ENCODE measurements at places on chromosomes 3 and 15.

- no peak for DNase-seq
Observed at GRCh38 chr3:172155897-172156585, 116.7 kb downstream of the FNDC3B start.

DNA sequence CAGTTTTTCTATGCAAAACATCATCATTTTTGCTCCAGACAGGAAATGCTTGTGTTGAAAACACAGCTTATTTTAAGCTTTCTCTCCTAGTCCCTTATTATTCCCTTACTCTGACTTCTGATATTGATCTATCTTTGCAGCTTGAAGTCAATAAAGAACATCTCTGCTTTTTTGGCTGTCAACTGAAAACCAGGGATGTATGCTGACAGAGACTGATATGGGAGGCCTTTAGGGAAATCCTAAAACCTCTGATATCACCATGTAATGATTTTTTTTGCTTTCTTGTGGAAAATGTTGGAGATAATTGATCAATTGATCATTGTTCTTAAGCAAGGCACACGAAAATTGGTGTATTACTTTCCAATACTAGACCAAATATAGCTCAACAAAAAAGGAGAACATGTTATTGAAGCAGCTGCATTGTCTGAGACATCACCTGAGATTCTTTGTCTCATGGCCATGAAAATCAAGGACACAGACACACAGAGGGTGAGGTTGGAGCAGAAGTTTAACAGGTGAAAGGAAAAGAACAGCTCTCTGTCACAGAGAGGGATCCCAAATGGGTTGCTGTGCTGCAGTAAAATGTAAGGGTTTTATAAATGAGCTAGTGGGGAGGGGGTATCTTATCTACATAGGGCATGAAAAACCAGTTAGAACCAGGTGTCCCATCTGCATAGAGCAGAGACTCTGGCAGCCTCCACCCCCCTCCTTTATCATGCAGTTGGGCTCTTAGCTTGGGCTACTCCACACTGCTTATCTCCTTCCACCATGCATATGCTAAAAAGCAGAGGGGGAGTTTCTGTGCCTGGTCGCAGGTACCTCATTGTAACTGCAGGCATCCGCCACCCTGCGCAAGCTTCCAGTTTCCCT lies 17.0 kb upstream of the SENP7 start:
- DNase-seq: no peak

DNA sequence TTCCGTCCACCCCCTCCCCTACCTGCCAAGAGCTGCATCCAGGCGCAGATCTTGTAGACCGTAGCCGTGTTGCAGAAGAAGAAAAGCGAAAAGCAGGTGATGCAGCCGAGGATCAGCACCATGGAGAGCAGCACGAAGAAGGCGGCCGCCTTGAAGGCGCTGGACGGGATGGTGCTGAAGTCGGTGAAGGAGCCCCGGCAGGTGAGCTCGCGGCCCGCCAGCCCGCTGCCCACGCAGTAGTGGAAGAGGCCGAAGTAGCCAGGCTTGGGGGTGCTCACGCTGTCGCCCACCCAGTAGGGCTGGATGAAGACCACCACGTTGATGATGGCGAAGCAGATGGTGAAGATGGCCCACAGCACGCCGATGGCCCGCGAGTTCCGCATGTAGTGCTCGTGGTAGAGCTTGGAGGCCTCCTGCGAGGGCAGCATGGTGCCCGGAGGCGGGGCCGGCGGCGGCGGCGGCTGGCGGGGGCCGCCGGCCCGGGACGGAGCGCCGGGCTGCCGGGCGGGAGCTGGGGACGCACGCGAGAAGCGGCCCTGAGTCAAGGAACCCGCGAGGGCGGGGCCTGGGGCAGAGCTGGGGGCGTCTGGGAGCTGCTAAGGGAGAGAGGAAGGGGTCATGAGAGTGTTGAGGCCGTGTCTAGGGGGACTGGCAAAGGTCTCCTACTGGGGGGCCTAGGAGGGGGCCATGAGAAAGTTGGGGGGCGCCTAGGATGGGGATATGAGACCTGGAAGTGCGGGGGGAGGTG lies 1.2 kb downstream of the LHFPL4 start:
- no peak for DNase-seq

DNA sequence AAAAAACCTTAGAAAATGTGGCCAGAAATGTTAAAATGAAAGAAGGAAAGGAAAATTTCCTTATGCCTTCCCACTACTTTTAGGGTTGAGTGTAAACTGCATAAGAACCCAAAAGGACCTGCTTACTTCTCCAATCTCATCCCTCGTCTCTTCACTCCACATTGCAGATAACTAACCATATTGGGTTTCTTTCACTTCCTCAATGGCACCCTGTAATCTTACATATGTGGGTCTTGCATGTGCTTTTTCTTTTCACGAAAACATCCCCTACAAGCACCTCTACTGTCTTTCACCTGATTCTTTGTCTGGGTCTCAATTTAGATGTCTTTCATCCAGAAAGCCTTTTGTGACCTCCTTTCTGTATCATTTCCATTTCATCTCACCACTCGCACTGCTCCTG lies 23.1 kb downstream of the EOMES start:
- no peak for DNase-seq

Measured in inflammatory macrophage treated with lipopolysaccharide for 1 hour (primary cell).